T47D (cell line): ENCODE measurements at places on chromosomes 5 and 9.

- no peak for DNase-seq
Measured at GRCh38 chr5:170151097-170151831, 45.6 kb downstream of the FOXI1 start.

- no peak for DNase-seq
Measured at GRCh38 chr5:17260549-17260948, 43.1 kb downstream of the BASP1 start.

DNA sequence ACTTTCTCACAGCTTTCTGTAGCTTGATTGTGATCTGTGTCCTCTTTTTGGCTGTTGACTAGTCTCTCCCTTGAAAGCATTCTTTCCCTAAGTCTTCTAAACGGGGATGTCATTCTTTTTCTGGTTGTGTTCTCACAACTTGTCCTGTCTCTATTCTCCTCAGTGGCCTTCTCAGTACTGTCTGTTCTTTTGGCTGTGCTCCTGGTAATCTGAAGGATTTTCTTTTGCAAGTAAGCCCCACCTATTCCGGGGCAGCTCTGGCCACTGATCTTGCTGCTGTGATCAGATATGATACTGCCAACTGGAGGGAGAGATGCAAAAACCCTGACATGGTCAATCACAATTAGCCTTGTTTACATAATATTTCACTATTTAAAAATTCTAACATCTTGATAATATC, 172.2 kb downstream of the CDC42SE2 start:
- DNase-seq, result no peak

GRCh38 chr5:113900816-113901215, 387.3 kb downstream of the YTHDC2 start:
- no peak for DNase-seq

- no peak for DNase-seq
Measured at GRCh38 chr9:107363516-107364152, 80.6 kb downstream of the RAD23B start.

GRCh38 chr9:68983008-68983411, 30.9 kb downstream of the PRKACG start:
- DNase-seq, result no peak

DNA sequence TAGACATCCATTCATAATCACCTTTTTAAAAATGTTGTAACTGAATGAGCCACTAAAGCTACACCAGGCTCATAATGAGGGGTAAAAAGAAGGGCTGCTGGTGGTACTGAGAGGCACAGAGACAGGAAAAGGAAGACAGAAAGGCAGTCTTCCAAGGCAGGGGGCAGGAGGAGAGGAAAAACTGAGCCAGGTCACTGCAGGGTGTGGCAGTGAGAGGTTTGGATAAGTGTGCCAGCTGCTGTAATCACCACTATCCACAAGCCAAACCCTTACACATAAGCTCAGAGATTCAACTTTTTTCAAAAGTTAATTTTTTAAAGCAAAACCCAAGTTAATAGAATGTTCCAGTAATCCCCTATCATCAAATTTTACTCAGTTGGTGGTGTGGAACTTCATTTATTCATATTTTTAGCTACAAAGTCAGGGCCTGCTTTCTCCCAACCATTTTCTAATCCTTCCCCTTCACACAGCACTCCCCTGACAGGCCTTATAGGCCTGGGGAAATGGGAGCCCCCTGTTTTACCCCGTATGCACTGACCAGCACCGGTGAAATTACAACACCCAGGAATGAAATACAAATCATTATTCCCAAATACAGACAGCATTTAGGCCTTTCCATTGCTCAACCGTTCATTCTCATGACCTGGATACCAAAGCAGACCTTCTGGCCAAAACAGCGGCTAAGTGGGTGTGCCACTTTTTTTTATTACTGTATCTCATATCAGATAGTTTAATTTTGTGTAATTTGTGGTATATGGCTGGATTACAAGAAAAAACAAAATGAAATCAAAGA, 76.3 kb downstream of the EFNA5 start:
- no peak for DNase-seq

DNA sequence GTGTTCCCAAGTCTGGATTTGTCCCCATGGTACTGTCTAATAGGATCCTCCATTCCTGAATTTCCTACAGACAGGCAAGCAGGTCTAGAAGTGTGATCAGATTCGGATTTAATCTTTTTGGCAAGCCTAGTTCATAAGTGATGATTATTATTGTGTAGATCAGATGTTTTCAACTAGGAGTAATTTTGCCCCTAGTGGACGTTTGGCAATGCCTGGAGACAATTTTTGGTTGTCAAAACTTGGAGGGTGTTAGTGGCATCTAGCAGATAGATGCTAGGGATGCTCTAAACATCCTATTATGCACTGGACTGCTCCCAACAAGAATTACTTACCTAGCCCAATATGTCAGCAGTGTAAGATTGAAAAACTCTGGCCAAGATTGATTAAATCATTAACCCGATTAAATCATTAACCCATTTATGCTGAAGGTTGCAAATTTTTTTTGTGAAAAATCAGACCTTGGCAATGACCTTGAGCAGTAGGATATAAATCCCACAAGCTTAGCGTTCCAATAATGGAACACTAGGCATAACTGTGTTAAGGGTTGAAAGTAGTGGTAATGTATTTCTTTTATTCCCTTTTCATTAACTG, 28.2 kb downstream of the TCERG1 start:
- DNase-seq, result no peak

- DNase-seq, result no peak
Measured at GRCh38 chr9:75156858-75157257, 68.5 kb downstream of the OSTF1 start.
